ENCODE measurements at places on chromosomes 4 and X.

GRCh38 chr4:7647600-7648543 lies 213.1 kb upstream of the PSAPL1 start:
- no peak for DNase-seq

DNA sequence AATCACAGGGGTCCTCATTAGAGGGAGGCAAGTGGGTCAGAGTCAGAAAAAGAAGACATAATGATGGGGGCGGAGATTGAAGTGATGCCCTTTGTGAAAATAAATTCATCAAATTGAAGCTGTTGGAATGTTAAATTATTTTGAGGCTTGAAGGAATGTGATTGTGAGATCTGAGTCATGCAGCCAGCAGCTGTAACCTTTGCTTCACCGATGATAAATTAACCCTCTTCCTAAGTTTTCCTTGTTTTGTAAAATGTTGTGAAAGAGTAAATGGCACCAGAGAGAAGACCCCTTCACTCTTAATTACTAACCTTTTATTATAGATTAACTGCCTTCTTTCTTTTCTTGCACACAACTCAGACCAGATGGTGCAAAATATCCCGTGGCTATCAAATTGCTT lies 47.7 kb upstream of the FAM9A start:
- no peak for DNase-seq

- no peak for DNase-seq
These were observed 7.0 kb downstream of the APBB2 start for GRCh38 chr4:41207291-41207831.

GRCh38 chr4:176187624-176188023 lies 7.8 kb downstream of the SPATA4 start:
- DNase-seq = no peak

DNA sequence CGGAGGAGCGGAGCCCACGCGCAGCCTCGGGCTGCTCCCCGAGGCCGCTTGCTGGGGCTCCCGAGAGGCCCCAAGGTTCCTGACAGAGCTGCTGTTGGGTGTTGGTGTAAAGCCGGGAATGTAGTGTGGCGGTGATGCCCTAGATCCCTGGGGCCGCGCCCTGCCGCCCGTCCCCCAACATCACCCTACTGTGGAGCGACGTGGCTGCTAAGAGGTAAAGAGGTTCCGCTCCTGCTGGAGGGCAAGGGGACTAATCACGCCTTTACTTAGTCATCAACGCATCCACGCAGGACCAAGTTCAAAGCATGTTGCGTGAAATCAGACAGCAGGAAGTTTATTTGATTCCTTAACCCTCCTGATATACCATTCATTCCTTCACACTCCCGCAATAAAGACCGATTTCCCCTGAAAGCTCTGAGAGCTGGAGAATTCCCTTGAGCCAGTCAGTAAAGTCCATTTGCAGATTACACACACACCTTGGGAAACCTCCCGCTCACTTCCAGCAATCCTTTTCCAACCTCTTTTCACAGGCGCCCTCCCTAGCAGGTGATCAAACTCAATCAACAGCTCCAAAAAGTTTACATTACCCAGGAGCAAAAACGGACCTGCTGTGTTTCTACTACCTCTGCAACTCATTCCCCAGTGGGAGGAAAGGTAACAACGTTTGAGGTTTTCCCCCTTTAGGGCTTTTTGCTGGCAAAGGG lies 579 bp upstream of the GABRA2 start:
- DNase-seq = no peak

GRCh38 chrX:22526339-22526738 lies 253.6 kb downstream of the CBLL2 start:
- no peak for DNase-seq
